ENCODE measurements at places on chromosomes 12 and 14. TPM values are rescaled to one million over a fixed set of nuclear protein-coding genes. Genes with fewer than 3 reads are reported as not detected.
A peak's percentile ranks its signal among the peaks of the same experiment; 100 is the strongest.

The ADAMTS20 gene
- not detected for polyA plus RNA-seq

DNA sequence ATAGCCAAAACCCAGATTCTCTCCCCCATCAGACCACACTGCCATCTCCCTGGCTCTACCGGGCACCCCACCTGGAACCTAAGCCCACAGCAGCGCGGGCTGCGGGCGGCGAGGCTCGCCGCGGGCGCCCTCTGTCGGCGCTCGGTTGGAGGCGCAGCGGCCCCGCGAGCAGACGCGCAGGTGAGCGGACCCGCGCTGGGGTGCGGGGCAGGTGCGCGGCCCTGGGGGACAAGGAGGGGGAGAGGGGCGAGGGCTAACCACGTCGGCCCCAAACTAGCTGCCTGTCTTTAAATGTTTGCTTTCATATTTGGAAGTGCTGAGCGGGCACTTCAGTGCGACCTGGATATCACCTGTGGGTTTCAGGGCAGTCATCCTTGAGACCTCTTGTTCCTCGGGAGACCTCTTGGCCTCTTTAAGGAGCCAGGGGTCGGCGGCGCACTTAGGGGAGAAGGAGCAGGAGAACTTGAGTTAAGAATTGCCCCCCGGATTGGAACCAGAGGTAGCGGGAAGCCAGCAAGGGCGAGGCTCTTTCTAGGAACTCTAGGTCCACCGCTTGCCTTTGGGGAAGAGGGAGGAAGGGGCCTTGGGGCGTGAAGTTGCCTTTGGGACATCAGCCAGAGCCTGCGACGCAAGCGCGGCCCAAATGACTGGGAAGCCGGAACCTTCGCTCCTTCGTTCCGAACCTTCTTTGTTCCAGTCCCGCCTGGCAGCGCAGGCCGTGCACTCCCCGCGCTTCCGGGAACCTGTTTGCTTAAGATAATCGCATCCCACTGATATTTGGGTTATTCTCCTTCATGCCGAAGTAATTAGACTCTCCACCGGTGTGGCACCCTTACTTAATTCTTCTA lies 78.7 kb downstream of the NEDD1 start:
- H3K27me3 ChIP-seq, result peaks cover 5% of the 10 kb centered on the region
- no peaks in the 10 kb centered on the region for H3K36me3 ChIP-seq
- H3K4me1 ChIP-seq, result no peaks in the 10 kb centered on the region
- peak overlapping the region; percentile 64 for H3K4me3 ChIP-seq

- H3K4me3 ChIP-seq, result no peak overlapping the region
- H3K27me3 ChIP-seq, result peaks cover 29% of the 10 kb centered on the region
- no peaks in the 10 kb centered on the region for H3K36me3 ChIP-seq
- H3K27ac ChIP-seq, result no peak overlapping the region
- H3K4me1 ChIP-seq, result no peaks in the 10 kb centered on the region
These were observed 8.5 kb downstream of the LRTM2 start for GRCh38 chr12:1828856-1829255.

DNA sequence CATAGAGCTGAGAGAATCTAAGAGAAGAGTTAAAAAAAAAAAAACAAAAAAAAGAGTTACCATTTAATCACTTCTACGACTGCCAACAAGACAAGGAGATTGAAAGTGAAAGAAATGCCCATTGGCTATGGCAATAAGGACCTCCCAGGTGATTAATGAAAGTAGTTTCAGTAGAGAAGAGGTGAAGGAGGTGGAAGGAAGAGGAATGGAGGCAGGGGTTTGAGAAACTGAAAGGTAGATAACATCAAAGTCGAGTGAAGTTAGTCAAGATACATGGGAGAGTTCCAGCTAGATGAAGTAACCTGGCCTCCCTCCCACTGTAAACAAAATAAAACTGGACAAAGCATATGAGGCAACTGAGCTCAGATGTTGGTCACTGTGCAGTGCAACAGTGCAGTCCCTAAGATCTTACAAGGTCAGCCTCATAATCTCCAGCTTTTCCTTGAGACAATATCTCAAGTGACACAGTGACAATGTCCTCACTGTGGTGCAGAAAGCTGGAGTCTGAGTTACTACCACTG lies 118.0 kb upstream of the CCDC198 start:
- no peak overlapping the region for H3K4me3 ChIP-seq
- H3K27ac ChIP-seq, result no peak overlapping the region
- H3K27me3 ChIP-seq, result no peaks in the 10 kb centered on the region
- H3K36me3 ChIP-seq, result no peaks in the 10 kb centered on the region
- no peaks in the 10 kb centered on the region for H3K4me1 ChIP-seq

DNA sequence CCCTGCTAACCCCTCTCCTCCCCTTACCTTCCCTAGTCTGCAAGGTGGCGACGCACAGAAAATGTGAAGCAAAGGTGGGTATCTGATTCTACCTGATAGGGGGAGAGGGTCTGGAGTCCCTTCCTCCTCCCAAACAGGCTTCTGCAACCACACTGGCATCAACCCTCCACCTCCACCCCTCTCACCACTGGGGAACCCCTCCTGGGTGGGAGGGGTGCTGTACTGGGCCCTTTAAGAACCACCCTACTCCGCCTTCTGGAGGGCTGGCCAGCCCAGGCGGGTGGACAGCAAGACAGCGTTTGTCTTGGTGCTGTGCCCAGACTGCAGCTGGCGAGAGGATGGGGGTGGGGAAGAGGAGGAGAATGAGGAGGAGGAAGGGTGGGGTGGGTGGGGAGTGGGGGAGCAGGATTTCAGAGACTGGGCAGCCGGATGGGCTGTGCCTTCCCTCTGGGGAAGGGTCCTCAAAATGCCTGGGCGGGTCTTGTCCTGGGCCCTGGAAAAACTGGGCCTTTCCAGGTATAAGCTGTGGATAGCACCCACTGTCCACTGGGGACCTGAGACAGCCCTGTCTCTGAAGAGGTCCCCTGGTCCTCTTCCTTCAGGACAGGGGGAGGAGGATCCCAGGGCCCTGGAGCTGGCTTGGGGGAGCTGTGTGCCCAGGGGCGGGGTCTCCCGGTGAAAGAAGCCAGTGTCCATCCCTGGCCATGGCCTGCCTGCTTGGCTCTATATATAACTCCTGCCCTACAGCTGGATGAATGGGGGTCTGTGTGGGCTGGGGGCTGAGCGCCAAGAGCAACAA lies 2.8 kb downstream of the TNS2 start:
- H3K27ac ChIP-seq, result peak overlapping the region; percentile 95

The TNS2 gene
- polyA plus RNA-seq, result 35.3 TPM

The TOMM20L gene
- not detected for polyA plus RNA-seq

DNA sequence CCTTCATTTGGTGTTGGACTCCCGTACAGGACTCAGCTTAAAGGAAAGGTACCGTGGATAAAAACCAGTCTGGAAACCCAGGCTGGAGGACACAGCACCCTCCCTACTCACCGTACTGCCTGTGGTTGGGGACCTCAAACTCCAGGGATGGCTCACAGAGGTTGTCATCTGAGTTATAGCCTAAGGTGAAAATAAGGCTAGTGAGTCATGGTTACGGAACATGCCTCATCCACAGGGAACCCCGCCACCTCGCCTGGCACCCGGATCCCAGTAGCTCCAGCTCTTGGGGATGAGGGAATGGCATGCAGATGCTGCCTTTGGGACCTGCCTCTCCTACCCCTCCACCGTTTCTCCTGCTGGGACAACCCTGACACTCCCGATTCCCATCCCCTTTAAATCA lies 36.8 kb upstream of the GPR68 start:
- no peaks in the 10 kb centered on the region for H3K36me3 ChIP-seq
- no peak overlapping the region for H3K4me3 ChIP-seq
- peaks cover 3% of the 10 kb centered on the region for H3K4me1 ChIP-seq
- no peak for DNase-seq
- H3K27ac ChIP-seq, result no peak overlapping the region

- DNase-seq, result peak; percentile 15
- no peaks in the 10 kb centered on the region for H3K4me1 ChIP-seq
- no peaks in the 10 kb centered on the region for H3K27me3 ChIP-seq
- no peaks in the 10 kb centered on the region for H3K36me3 ChIP-seq
- no peak overlapping the region for H3K4me3 ChIP-seq
These were observed 210.9 kb downstream of the LRFN5 start for GRCh38 chr14:41817626-41818025.

The ASCL1 gene
- polyA plus RNA-seq, result not detected

- no peak for DNase-seq
- H3K36me3 ChIP-seq, result no peaks in the 10 kb centered on the region
- H3K27me3 ChIP-seq, result no peaks in the 10 kb centered on the region
- no peak overlapping the region for H3K27ac ChIP-seq
These were observed 18.4 kb upstream of the RNU6-7 start for GRCh38 chr14:32183151-32184058.

The SLC22A17 gene
- 3.9 TPM for polyA plus RNA-seq

- DNase-seq, result no peak
- H3K36me3 ChIP-seq, result peaks cover 8% of the 10 kb centered on the region
- H3K4me1 ChIP-seq, result peaks cover under 1% of the 10 kb centered on the region
- no peaks in the 10 kb centered on the region for H3K27me3 ChIP-seq
These were observed 14.1 kb downstream of the SH2B3 start for GRCh38 chr12:111419784-111420183.

DNA sequence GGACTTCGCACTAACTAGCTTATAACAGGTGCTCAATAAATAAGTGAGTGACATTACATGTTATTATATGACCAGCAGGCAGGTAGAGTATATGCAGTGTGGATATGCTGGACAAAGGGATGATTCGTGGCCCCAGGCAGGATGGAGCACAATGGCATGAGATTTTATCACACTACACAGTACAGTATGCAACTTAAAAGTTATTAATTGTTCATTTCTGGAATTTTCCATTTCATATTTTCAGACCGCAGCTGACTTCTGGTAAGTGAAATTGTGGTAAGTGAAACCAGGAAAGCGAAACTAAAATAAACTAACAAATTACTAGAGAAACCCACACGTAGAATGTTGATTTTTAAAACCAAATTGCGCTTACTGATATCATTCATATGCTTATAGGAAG lies 3.3 kb downstream of the PARP11 start:
- H3K27me3 ChIP-seq, result no peaks in the 10 kb centered on the region
- H3K4me1 ChIP-seq, result no peaks in the 10 kb centered on the region
- no peak overlapping the region for H3K27ac ChIP-seq
- H3K4me3 ChIP-seq, result no peak overlapping the region

The TAS2R14 gene
- 1.3 TPM for polyA plus RNA-seq

- no peaks in the 10 kb centered on the region for H3K4me1 ChIP-seq
- H3K36me3 ChIP-seq, result no peaks in the 10 kb centered on the region
- H3K4me3 ChIP-seq, result no peak overlapping the region
- no peak overlapping the region for H3K27ac ChIP-seq
- H3K27me3 ChIP-seq, result no peaks in the 10 kb centered on the region
These were observed 151.3 kb downstream of the DICER1 start for GRCh38 chr14:95006051-95006450.

GRCh38 chr12:109653890-109654289 lies 59.7 kb upstream of the FAM222A start:
- H3K4me1 ChIP-seq, result no peaks in the 10 kb centered on the region
- H3K27me3 ChIP-seq, result peaks cover 7% of the 10 kb centered on the region
- no peak overlapping the region for H3K4me3 ChIP-seq
- no peak overlapping the region for H3K27ac ChIP-seq

GRCh38 chr12:68291396-68292036 lies 38.1 kb upstream of the IL22 start:
- no peak overlapping the region for H3K27ac ChIP-seq
- no peak for DNase-seq
- H3K27me3 ChIP-seq, result no peaks in the 10 kb centered on the region
- no peaks in the 10 kb centered on the region for H3K36me3 ChIP-seq
- H3K4me3 ChIP-seq, result no peak overlapping the region

- H3K4me3 ChIP-seq, result no peak overlapping the region
- DNase-seq, result no peak
- H3K27me3 ChIP-seq, result no peaks in the 10 kb centered on the region
- H3K27ac ChIP-seq, result no peak overlapping the region
- H3K36me3 ChIP-seq, result no peaks in the 10 kb centered on the region
These were observed 5.5 kb upstream of the TCP11L2 start for GRCh38 chr12:106297075-106297474.
